ENCODE measurements at places on chromosomes 11 and 22.

DNA sequence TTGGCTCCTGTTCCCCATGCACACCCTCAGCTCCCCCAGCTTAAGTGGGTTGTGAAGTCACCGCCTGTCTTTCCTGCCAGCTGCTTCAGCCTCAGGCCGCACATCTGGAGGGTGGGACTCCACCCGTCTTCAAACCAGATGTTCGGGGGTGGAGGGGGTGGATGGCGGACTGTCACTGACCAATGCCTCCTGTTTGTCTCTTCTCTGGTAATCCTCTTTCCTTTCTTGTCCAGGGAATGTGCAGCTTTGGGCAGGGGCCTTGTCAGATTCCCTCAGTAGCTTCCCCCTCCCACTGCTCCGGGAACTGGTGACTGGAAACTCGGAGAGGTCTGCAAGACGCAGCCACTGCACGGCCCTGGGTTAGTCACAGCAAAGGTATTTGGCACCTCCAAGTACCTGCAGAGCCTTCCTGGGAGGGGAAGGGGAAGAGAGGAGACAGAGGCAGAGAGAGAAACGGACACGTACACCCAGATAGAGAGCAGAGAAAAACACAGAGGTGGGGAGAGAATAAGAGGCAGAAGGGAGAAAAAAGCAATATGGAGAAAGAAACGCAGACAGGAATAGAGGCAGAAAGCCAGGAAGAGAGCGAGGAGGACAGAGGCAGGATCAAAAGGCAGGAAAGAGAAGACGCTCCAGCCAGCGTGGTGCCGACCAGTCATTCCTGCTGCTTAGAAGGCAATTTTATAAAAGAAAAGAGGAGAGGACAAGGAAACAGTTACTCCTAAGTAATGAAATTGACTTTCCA lies 56.1 kb upstream of the TIMP3 start:
- no peak for DNase-seq

GRCh38 chr22:48827904-48828555 lies 999.6 kb downstream of the BRD1 start:
- DNase-seq = peak; percentile 29

GRCh38 chr11:48172818-48173609 lies 43.6 kb upstream of the OR4B1 start:
- DNase-seq = peak; percentile 86

GRCh38 chr11:44589301-44589700 lies 23.8 kb downstream of the CD82 start:
- DNase-seq = no peak

- DNase-seq = no peak
Observed at GRCh38 chr11:78158987-78159652, 19.7 kb upstream of the ALG8 start.

DNA sequence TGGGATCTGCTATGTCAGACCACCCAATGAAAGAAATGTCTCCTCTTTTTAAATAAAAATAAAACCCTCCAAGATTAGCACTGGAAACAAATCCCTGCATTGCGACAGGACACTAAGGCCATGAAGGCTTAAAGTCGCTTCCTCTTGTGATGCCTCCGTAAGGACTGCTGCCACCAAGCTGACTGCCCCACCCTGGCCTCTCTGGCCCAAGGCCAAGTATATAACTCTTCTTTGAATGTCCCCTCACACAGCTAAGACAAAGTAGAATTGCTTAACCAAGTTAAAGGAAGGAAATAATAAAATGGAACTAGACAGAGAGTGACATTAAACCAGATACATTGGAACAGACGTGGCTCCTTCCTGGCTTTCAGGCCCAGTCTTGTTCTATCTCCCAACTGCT lies 7.5 kb upstream of the NRGN start:
- DNase-seq = no peak

DNA sequence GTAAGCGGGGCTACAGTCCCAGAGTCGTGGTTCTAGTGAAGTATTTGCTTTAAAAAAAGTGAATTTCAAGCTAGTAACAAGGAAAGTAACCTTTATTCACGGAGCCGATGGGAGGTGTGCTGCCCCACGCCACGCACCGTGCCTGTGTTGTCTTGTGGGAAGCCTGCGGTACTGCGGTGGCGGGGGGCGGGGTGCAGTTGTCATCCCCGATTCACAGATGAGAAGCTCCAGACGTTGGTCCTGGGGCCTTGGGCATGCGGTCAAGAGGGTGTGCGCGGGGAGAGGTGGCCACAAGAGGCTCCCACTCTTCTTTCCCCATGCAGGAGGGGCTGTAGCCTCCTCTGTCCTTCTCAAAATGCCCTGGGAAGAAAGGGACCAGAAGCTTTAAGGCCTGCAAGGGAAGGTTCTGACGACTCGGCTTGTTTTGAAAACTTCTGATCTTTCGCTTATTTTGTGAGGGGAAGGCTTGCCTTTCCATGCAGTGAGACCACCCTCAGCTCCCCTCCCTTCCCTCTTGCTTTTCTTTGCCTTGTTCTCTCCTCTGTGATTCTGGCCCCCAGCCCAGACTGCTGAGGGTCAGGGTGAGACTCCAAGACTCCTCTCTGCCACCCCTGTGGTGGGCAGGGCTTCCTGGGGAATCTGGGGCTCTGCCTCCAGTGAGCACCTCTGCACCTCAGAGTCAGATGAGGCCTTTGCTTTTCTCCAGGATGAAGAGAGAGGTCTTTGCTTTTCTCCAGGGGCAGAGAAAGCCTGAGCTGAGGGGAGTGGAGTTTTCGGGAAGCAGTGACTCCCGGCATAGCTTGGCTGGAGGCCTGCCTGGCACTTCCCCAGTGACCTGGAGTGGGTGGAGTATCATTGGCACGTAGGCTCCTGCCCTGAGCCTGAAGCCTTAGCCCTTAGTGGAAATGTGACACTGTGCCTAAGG lies 6.2 kb downstream of the GLB1L3 start:
- DNase-seq = no peak

DNA sequence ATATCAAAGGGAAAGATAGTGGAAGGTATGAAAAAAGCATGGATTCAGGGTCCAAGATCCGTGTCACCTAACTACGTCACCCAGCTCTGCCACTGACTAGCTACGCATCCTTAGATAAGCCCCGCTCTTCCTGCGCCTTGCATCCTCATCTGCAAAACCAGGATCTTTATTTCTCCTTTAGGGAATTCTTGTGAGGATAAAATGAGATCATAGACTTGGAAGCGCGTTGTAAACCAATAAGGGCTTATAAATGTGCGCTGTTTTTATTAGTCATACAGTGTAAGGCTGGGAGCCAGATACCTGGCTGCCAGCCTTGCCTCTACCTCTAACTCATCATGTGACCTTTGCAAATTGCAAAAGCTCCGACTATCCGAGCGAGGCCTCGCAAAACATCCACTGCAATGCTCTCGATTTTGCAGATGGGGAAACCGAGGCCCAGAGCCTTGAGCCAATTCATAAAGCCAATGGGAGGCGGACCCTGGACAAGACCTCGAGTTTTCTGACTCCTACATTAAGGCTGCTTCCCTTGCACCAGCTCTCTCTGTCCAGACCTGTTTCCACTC lies 753 bp downstream of the PRPF19 start:
- peak; percentile 58 for DNase-seq

DNA sequence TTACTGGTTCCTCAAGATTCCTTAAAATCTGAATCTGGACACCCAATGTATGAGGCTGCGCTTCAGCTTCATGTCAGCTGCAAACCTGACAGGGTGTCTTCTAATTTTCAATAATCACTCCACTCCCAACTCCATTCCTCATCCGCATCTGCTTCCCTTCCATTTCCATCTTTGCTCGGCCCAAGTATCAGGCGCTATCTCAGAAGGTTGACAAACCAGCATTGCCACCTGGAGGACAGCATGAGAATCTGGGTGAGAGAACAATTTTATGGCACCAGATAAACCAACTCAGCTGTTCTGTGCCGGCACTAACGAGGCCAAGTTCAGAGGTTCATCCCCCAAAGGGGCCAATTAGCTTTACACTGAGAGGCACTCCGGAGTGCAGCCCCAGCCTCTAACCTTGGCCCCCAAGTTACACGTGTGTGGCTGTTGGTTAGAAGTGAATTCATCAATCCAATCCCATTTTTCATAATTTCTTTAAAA lies 79.1 kb upstream of the LMO2 start:
- DNase-seq = no peak

GRCh38 chr22:23060612-23061400 lies 9.5 kb upstream of the GNAZ start:
- peak; percentile 26 for DNase-seq

DNA sequence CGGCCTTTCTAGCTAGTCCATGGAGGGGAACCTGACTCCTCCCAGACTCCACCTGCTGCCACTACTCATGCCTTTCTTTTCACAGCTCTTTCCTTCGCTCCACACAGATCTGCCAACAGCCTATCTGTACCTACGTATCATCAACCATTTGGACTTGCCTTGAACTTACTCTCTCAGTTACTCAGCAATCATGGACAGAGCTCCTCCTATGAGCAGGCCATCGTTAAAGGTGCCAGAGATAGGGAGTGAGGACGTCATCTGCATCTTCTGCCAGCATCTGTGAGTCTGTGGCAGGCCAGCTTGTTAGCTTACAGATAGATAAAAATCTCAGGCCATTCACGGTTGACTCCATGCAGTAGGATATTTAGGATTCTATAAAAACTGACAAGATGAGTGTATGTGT lies 162.9 kb upstream of the ZBED5 start:
- no peak for DNase-seq

- DNase-seq = no peak
Observed at GRCh38 chr22:18114495-18114894, 3.9 kb downstream of the TUBA8 start.

GRCh38 chr22:46659791-46660186 lies 39.6 kb downstream of the GRAMD4 start:
- DNase-seq = no peak

- DNase-seq = no peak
Observed at GRCh38 chr22:23862103-23862502, 4.4 kb downstream of the SLC2A11 start.

DNA sequence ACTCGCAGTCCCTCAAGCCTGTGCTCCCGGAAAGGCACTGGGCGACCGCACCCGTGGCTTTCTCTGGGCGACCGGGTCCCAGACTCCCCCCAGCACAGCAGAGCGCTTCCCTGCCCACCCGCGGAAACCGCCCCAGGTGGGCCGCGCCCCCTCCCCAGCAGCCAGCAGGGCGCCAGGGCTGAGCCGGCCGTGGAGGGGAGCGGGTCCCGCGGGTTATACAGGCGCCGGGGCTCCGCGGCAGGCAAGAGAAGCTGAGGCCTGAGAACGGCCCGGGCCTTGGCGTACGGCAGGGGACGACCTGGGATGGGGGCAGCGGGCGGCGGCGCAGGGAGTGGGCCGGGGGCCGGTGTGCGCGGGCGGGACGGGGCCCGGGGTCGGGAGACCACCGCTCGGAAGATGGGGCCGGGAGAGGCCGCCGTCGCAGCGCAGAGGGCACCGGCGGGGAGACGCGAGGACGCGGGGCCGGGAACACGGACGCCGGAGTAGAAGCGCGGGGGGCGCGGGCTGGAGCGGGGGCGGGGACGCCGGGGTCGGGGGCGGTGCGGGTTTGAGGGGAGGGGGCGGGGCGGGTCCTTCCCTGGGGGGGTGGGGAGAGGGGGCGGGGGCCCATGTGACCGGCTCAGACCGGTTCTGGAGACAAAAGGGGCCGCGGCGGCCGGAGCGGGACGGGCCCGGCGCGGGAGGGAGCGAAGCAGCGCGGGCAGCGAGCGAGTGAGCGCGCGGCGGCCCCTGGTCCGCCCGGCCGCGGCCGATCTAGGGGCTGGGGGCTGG lies at the start of gene MDK:
Gene MDK, plus strand, starts transcription at position 622 of the 771 bp plus-strand sequence. CDS start 389 bp downstream, outside the sequence.
- DNase-seq = peak; percentile 64

DNA sequence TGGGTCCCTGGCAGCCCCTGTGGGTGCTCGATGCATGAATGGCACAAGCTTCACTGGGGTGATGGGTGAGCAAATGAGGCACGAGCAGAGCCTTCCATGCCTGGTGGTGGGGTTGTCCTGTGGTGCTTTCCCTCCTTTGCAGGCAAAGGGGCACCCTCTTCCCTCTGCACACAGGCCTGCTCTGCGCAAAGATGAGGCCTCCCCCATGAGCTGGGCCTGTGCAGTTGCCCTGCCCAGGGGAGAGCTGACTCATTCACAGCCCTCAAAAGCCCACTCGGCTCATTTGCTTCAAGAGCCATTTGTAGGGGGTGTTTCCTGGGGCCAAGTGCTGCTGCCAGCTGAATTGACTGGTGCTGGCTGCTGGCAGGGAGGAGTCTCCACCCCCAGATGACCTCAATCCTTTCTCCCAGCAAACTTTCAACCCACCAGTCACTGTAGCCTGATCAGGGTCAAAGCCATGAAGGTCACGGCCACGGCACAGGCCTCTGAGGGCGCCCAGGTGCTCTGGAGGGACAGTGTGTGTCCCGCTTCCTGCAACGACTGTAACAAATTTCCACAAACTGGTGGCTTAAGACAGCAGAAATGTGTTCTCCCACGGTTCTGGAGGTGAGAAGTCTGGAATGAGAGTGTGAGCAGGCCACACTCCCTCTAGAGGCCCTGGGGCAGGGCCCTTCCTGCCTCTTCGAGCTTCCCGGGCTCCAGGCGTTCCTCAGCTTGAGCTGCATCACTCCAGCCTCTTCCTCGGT lies 48.8 kb upstream of the ANO1 start:
- no peak for DNase-seq

DNA sequence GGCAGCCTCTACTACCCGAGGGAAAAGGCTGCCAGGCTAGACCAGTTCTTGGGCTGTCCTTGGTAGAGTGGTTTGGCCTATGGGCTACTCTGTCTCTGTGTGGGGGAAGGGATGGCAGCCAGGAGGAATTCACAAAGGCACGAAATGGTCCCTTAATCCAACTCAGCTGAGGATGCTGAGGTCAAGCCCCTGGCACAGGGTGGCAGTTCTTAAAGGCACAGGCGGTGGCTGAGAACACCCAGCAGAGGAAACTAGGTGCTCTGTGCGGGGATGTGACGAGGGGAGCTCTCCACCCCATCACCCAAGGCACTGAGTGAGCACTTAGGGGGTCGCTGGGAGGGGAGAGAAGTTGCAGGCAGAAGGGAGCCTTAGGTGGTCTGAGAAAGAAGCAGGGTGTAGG lies at the start of gene MFRP:
Gene MFRP, minus strand, starts transcription at position 101 of the 400 bp plus-strand sequence. CDS start 192 bp downstream, outside the sequence.
- DNase-seq = no peak

DNA sequence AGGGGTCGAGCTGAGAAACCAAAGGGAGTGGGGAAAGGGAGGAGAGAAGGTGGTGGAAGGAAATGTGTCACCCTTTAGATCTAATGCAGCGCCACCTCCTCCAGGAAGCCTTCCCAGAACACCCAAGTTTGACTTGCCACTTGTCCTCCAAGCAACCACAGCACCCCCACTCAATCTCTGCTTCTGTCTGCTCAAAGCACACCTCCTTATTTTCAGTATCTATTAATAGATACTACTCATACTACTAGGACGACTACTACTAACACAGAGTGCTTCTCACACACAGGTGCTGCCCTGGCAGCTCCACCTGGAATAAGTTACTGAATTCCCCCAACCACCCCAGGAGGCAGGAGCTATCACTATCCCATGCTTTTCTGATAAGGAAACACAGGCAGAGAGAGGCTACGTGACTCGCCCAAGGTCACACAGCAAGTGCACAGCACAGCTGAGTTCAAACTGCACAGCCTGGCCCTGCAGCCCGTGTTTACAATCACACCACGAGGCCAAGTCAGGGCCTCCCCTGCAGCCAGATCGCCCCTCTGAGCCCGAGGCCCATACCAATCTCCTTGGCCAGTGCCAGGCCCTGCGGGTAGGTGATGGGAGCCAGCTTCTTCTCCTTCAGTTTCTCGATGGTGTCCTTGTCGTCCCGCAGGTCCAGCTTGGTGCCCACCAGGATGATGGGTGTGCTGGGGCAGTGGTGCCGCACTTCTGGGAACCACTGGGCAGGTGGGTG lies 13.2 kb downstream of the RAC2 start:
- DNase-seq = peak; percentile 84
